ENCODE measurements at places on chromosomes 7 and 10.
A peak's percentile ranks its signal among the peaks of the same experiment; 100 is the strongest.

DNA sequence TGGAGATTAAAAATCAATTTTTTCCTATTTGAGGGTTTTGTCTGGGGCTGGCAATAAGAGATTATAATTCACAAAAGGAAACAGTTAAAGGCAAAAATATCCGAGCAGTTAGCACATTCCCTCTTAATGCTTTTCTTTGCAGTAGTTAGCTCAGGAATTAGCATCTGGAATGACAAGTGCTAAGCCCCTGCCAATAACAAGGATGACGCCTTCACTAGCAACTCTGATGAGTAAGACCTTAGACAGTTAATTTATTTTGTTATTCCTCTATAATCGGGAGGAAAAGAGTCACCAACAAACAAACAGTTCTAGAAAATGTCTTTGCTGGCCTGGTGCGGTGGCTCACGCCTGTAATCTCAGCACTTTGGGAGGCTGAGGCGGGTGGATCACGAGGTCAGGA, 151.3 kb downstream of the TRIL start:
- no peak for DNase-seq

GRCh38 chr10:10629512-10629911, 388.2 kb upstream of the CELF2 start:
- DNase-seq: no peak

GRCh38 chr7:142913051-142913450, 20.5 kb downstream of the TRPV5 start:
- DNase-seq: no peak

GRCh38 chr10:131211146-131211545, 100.4 kb downstream of the TCERG1L start:
- no peak for DNase-seq

GRCh38 chr10:43320226-43320625, 51.2 kb upstream of the FXYD4 start:
- no peak for DNase-seq

GRCh38 chr7:22791204-22792158, 31.2 kb downstream of the TOMM7 start:
- no peak for DNase-seq

- DNase-seq: peak; percentile 45
These were observed 1.2 kb downstream of the COL26A1 start for GRCh38 chr7:101363734-101364374.

- DNase-seq: no peak
These were observed 10.5 kb downstream of the SKAP2 start for GRCh38 chr7:26853788-26854393.

GRCh38 chr10:122445469-122445868, 9.0 kb upstream of the ARMS2 start:
- DNase-seq: no peak

- DNase-seq: peak; percentile 72
These were observed 139.4 kb downstream of the EPC1 start for GRCh38 chr10:32207544-32207943.

DNA sequence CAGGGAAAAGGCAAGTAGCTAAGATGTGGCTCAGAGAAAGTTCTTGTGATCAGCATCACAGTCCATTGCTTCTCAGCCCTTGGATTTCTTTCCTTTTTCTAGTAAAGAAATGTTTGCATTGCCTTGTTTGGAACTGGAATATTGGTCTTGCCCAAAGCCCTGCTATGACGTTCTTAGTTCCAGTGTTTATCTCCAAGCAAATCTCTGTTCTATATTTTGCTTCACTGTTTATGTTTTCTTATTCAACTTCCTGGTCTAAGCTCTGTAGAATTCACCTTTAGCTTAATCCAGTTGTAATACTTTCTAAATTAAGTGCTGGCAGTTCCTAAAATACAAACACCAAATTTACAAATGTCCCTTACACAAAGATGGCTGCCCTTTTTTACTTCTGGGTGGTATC, 88.7 kb upstream of the ZNF438 start:
- DNase-seq: no peak

GRCh38 chr10:96446966-96447596, 66.6 kb downstream of the TLL2 start:
- no peak for DNase-seq

- no peak for DNase-seq
These were observed 307.2 kb downstream of the SNX13 start for GRCh38 chr7:17633067-17633466.

- DNase-seq: no peak
These were observed 43.8 kb upstream of the SEC61G start for GRCh38 chr7:54802841-54803240.

- no peak for DNase-seq
These were observed 1.5 kb downstream of the CARD11 start for GRCh38 chr7:3041986-3042675.

- DNase-seq: no peak
These were observed 40.9 kb upstream of the PNLIP start for GRCh38 chr10:116504786-116505185.

DNA sequence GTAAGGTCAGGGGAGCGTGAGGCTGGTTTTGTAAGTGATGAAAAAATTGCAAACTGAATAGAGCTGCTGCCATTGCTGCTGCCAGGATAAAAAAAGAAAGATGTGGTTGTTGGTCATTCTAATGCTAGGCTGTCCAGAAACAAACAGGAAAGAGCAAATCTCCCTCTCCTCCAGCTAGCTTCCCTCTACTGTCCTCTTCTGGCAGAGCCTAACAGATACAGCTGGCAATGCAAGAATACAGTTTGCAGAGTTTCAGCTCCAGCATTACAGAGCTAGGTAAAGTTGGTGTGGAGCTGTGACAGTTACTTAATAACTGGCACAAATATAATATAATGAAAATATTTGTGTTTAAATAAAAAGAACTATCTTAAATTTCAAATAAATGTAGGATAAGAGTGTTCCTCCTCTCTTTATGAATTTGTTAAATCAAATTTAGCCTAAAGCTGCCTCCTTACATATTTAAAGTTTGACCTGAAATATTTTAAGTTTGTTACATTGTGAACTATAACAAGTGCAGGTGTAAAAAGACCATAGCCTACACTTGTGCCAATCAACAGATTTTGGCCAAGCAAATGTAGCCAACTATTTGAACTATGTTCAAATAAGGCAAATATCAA, 407.7 kb downstream of the SH2D4B start:
- no peak for DNase-seq

GRCh38 chr10:90199513-90199912, 498.1 kb downstream of the KIF20B start:
- no peak for DNase-seq

DNA sequence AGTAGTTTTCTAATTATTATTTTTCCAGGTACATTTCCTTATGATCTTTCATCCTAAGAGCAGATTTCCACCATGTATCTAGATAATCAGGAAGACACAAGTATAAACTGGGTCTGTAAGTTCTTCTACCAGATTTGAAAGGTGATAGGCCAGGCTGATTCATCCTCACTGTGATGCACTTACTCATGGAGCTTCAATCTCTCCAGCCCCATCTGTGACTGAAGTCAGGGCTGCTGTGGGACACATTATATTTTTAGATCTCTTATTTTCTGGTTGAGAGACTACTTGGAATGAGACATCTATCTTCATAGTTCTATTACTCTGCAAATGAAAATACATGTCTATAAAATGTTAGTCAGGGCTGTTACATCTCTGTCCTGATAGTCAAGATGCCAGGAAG, 85.5 kb upstream of the SLC25A13 start:
- DNase-seq: no peak

DNA sequence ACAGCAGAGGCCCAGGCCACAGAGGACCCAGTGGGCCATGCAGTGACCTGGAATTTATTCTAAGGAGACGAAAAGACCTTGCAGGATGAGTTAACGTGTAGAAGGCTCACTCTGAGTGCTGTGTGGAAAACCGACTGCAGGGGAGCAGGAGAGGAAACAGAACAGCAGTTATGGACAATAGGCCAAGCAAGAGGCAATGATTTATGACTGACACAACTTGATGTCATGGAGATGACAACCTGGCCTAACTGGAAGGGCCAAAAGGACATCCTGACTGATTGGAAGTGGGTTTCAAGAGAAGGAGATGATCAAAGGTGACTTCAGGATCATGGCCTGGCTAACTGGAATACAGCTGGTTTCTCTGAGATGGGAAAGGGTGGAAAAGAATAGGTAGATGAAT, 70.2 kb upstream of the RAPGEF5 start:
- DNase-seq: no peak

DNA sequence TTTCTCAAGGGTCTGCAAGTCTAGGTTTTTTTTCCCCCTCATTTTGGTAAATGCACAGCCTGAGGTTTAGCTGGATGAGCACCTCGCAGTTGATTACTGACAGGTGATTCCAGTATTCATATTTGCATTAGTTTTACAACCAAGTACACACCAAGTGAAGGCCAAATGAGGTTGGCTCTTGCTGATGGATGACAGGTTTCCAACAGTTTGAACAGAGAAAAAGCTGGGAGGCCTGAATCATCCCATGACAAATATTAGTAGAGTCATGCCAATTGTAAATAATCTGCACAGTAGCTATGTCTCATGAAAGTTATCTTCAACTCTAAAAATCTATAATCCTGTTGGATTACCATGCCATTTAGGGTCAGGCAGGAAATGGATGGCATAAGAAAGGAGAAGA, 399.8 kb downstream of the HTR7 start:
- no peak for DNase-seq

DNA sequence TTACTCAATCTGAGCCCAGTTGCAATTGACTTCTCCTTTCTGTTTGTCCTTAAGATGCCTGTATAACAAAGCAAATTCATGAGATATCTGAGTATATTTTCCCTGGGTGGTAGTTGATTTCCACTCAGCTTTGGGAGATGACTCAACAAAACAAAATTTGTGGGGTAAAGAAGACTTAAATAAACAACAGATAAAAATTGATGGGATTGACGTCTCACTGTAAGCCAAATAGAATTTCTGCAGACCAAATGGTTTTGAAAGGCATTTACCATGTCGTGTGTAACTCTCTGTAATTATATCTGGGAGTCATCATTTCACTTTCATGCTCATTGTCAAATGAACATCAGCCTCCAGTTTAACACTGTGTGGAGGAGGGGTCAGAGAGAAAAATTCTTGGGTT, 255.4 kb upstream of the MYO3A start:
- no peak for DNase-seq

DNA sequence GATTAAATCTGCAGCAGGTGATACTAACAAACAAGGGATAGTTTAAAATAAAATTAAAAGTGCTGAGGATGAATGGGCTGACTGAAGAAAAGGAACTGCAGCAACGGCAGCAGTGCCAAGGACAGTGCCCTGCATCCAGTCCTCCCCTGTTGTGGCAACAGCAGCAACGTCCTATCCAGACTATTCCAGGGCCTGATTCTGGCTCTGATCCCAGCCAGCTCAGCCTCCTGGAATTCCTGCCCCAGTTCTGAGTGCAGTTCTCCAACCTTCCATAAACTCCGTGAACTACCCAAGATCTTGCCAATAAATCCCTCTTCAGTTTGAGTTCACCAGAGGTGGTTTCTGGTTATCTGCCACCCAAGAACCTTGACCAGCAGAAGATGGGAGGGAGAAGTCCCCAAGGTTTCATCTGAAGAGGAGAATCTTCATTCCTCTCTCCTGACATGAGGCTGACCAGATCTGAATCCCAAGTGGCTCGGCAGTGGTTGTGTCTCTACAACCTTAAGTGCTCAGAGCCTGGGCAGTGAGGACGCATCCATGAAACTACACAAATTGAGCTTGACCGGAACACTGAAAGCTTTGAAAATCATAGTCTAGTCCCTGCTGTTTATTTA, 115.8 kb downstream of the SORBS1 start:
- DNase-seq: no peak

DNA sequence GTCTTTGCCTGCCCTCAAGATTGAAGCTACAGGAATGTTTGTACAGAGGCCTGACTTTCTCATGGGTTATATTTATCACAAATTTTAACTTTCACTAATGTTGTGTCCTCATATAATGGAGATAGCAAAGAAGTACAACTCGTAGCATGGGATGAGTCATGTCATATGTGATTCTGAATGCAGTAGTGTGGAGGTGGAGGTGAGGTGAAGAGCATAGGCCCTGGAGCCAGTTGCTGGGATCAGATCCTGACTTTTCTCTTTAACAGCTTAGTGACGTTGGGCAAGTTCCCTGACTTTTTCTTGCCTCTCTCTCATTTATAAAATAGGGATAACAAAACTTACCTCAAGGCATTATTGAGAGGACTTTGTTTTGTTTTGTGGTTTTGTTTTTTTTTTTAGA, 132.1 kb upstream of the IMMP2L start:
- no peak for DNase-seq

DNA sequence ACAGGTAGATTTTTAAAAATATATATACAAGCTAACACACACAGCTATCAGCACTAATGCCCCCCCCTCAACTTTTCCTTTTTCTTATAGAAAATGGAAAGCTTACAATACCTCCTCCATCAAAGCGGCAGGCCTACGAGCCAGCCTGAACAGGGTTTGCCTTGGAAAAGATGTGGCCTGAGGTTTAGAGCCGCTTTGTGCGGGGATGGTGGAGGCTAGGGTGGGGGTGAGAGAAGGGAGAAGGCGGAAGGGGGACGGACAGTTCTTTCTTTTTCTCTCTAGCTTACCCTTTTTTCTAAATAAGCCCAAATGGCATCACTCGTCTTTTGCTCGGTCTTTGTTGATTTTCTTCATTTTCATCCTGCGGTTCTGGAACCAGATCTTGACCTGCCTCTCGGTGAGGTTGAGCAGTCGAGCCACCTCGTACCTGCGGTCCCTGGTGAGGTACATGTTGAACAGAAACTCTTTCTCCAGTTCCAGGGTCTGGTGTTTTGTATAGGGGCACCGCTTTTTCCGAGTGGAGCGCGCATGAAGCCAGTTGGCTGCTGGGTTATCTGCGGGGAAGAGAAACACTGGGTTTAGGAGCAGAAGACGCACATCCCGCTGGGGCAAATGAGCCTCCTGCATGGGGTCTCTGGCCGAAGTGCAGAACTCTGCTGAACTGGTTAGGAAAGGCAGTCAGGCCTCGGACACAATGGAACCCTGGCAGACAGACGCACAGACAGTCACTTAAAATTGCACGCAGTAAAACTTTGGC, 1.9 kb downstream of the HOXA9 start:
- no peak for DNase-seq

- no peak for DNase-seq
These were observed 23.0 kb upstream of the KLF6 start for GRCh38 chr10:3807928-3808496.

DNA sequence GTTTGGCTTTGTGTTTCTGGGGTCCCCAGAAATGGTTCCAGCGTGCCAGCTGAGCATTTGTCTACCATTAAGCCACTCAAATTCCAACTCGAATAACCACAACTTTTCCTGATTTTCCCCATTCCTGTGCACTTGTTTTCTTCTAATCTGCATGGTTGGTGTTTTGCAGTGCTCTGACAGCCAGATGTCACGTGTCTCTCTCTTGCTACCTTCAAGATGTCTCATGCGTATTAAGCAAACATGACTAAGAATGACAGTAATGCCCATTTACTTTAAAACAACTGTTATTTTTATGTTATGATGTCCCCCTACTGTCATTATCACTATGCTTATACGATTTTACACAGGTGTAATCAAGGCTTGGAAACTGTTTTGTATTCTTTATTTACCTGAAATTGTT, 35.2 kb upstream of the MXI1 start:
- no peak for DNase-seq

DNA sequence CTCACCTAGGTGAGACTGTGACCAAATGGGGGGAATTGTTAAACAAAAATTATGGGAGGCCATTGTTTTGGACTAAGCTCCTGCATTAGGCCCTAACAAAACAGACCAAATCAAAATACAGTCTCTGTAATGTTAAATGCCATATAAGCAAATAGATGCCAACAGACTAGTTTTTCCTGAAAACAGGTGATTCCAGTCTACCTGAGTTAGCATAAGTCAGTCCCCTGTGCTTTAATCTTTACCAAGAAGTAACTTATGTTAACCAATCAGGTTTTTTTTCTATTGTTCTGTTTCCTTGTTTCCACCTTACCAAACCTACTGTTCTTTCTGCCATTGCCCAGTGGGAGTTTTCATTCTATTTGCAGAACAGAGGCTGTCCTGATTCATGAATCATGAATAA, 48.0 kb downstream of the PDZD8 start:
- no peak for DNase-seq

All from T-helper 2 cell (primary cell).